ENCODE measurements at places on chromosomes 2 and 18.
A peak's percentile ranks its signal among the peaks of the same experiment; 100 is the strongest.

DNA sequence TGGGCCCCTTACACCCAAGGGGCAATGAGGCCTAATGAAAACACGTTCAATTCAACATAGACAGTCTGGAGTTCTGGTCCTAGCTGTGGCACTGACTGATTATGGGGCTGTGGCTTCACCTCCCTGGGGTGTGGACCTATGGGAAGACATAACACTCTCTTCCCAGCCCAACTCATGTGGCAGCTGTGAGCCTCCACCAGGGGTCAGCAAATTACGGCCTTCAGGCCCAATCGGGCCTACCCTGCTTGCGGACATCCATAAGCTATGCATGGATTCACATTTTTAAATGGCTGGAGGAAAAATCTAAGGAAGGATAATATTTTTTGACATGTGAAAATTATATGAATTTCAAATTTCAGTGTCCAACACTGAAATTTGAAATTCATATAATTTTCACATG, 101.3 kb downstream of the LOXHD1 start:
- no peak for DNase-seq

DNA sequence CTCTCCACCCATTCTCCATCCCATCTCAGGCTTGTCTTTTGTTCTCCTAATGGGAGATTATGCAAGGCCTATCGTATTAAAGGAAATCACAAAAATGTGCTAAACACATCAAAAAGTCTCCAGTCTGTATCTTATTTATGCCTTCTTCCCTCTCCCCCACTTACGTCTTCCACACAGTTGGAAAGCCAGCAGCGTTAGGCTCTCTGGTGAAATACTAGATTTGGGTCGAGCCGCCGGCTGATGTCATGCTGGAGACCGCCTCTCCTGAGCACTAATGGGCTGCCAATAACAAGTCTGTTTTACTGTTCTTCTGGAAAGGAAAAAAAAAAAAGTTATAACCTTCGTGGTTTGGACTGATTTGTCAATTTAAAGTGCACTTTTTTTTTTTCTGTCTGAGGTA, 182.7 kb upstream of the SIX2 start:
- DNase-seq = no peak

DNA sequence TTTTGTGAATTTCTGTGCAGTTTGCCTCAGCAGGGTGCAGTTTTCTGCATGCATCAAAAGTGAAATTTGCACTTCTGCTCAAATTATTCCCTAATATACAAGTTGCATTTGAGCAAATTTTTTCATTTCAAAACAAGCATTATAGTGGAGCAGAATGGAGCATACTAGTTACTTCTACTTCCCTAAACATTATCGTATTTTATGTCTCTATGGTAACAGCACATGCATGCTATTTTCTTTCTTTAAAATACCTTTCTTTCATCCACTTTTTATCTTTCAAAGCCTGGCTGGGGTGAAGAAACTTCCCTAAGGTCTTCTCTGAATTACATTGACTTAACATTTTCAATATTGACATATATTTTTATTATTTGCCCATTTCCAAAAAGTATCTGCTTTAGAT, 11.2 kb downstream of the RHBDD1 start:
- no peak for DNase-seq

- DNase-seq = no peak
These were observed 154.5 kb upstream of the RBMS1 start for GRCh38 chr2:160647967-160648685.

DNA sequence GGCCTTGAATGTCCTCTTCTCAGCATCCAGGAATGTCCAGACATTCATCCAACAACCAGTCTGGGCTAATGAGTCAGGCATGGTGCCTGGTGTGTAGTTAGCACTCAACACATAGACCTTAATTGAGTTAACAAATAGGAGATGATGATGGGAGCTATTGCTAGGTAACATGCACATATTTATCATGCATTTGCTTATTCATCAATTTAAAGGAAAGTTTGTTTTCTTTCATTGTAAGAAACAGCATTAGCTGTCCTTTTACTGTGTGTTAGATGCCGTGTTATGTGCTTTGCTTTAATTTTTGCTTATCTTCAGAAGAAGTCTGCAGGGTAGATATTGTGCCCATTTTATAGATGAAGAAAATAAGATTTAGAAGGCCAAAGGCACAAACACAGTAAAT, 43.2 kb downstream of the TSN start:
- no peak for DNase-seq

- no peak for DNase-seq
These were observed 164.4 kb downstream of the TNS1 start for GRCh38 chr2:217838409-217838831.

DNA sequence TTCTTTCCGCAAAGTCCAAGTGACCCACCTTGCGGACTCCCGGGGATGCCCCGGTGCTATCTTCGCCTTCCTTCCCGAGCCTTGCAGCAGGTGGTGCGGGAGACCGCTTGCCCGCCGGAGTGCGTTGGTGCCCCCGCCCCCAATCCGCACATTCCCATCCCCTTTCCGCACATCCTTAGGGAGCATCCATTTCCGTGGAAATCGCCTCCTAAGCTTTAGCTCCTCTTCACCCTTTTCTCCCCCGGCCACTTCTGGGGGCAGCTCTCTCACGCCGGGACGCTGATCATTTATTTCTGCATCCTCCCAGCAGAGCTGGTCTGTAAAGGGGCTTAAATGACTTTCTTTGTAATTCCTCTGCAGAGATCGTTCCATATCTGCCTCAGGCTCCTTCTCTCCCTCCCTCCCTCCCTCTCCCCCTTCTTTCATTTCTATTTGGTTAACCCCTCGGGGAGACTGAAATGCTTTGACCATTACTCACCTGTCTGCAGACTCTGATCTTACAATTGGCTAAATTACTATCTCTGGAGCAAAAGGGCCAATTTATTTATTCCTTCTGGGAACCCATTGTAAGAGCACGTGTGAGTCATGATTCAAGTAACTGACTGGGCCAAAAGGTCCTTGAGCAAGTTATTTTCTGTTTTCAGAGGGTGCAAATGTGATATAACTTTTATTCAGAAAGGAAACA, 1.3 kb upstream of the LYPD1 start:
- no peak for DNase-seq

DNA sequence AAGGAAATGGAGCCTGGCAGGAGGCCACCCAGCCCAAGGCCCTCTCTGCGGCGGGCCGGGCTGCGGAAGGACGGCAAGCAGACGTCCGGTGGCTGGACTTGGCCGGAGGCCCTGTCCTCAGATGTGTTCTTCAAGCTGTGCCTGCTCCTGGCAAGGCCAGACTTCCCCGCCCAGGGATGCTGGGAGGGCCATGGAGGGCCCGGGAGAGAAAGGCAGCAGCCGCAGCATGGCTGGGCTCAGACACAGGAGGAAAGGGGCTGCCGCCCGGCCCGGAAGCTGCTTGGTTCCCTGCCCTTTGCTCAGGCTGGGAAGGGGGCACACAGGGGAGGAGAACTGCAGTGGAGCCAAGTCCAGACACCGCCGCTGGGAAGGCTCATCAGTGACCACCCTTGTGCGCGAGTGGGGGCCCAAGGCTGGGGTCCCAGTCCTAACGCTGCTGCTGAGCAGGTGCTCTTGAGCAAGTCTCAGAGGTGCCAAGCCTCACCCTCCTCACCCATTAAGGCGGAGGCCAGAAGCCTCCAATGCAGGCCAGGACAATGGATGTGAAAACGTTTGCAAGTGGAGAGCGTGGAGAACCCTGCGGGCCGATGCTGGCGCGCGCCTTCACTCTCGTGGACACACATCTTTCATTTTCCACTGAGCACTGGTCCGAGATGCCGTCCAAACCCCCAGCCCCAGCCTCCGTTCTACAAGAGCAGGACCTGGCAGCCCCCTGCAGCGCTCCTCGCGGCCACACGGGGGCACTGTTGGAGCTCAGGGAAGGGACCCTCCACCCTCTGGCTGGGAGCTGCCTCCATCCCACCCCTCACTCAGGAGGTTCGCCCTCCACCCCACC, 7.9 kb downstream of the CROCC2 start:
- peak; percentile 4 for DNase-seq

DNA sequence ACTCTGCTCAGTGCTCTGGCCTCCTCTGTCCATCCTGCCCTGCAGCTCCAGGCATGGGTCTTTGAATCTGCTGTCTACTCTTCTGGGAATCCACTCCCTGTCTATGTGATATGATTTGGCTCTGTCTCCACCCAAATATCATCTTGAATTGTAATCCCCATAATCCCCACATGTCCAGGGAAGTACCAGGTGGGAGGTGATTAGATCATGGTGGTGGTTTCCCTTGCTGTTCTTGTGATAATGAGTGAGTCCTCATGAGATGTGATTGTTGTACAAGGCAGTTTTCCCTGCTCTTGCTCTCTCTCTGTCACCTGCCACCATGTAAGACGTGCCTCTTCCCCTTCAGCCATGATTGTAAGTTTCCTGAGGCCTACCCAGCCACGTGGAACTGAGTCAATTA, 881.8 kb upstream of the ID2 start:
- DNase-seq = no peak

DNA sequence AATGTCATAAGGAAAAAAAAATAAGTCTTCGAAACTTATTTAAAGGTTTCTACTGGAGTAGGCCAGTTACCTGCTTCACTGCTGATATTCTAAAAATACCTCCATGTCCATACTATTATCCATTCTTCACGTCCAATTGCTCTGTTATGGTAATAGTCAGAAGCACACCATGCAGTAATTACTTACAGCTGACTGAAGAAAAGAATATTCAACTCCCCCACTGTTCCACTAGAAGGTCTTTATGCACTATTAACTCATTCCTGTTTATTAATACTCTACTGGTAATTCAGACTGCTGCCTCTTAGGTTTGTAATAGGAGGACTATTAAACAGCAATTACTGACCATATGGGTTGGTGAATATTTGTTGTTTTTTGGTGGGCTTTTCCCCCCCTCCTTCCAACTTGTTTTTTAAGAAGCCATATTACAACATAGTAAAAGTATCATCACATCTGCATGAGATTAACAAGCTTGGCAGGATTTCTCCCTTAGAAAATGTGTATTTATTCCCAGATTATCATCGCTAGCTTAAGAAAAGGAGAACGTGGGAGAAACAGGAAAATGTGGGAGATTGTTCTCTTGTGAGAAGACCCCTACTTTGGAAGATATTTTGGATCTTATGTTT, 806.4 kb upstream of the FANCL start:
- DNase-seq = no peak

GRCh38 chr2:19936203-19936602, 34.4 kb upstream of the TTC32 start:
- no peak for DNase-seq

DNA sequence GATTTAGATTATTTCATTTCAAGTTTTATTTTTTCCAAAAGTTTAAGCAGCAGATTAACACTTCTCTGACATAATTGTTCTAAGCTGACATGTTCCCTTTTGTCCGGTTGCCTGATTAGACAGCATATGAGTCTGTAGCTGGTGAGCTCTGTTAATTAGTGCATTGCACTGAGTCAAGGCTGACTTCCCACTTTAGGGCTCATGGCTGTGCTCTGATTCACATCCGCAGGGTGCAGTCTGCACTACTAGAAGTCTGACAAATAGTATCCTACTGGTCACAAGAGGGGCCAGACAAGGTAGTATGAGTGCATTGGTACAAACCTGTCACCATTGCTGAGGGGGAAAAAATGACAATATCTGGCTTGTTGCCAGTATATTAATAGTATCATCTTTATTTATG, 443.9 kb upstream of the ZNF804A start:
- no peak for DNase-seq

DNA sequence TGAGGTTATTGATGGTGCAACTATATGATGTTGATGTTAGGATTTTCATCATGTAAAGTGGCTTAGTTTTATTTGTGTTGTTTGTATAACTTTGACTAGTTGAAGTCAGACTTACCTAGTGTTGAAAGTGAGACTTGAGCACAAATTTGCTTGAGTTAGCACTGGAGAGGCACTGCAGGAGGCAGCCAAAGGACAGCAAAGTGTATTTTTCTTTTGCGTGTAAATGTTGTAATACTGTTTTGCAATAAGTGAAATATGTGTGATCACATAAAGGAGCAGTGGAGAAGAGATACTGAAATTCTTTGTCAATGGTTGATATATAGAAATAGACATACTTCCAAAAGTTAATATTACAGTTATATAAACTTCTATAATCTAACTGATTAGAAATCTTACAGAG, 332.0 kb upstream of the RAB12 start:
- DNase-seq = no peak

- no peak for DNase-seq
These were observed 72.7 kb upstream of the LYPD6B start for GRCh38 chr2:148965623-148966437.

GRCh38 chr2:102042196-102043081, 50.7 kb downstream of the IL1R2 start:
- no peak for DNase-seq

GRCh38 chr18:52183107-52183506, 156.9 kb upstream of the DCC start:
- DNase-seq = no peak

DNA sequence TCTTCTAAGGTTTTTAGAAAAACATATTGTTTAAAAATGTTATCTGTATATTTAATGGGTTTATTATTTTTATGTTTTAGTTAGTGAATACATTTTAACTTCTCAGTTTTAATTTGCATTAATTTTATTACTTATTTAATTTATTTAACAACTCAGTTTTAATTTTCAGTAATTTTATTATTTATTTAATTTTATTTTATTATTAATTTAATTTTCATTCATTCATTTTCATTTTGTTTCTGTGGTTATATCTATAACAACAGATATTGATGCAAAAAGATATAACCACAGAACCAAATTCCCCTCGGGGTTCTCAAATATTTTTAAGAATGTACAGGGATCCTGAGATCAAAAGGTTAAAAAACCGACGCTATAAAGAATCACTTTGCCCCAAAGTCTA, 23.0 kb downstream of the FAM237A start:
- DNase-seq = no peak

- DNase-seq = no peak
These were observed 47.6 kb downstream of the ALPK2 start for GRCh38 chr18:58581265-58581664.

GRCh38 chr18:50287028-50287440, 458 bp downstream of the CXXC1 start:
- no peak for DNase-seq

GRCh38 chr2:206045251-206045650, 40.7 kb downstream of the INO80D start:
- DNase-seq = no peak

DNA sequence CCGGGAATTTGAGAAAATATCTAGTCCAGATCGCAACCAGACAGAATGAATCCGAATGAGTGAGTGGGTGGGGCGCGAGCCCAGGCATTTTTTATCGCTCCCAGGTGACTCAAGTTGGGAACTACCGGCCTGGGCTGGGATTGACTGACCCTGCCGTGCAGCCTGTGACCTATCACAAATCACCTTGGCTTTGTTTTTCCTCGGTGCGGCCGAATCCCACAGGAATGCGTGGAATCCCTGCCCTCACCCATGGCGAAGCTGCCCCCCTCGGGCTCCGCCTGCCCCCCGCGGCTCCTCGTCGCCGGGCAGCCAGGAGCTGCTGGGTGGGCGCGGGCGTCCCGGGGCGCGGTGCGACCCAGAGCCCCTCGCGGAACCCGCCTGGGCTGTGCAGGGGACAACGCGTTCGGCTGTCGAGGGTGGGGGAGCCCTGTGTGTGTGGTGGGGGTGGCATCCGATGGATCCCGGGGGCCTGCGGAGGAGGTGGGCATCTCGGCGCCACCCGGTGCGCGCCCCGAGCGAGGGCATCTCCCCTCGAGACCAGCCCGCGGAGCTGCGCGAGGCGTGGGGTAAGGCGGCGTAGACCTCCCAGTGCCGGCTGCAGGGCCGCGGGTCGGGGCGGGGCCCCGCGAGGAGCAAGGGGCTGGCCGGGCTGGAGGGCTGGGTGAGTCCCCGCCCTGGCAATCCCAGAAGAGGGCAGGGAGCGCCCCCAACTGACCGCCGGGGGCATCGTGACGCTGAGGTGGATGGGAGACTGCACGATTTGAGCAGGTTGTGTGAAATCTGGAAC, 16.5 kb downstream of the B3GNT7 start:
- DNase-seq = peak; percentile 20
